ENCODE measurements at places on chromosomes 7 and 10. TPM values are rescaled to one million over a fixed set of nuclear protein-coding genes. Genes with fewer than 3 reads are reported as not detected.

- DNase-seq: no peak
These were observed 126.8 kb downstream of the RSU1 start for GRCh38 chr10:16690417-16690816.

- no peak for DNase-seq
These were observed 25.6 kb downstream of the SLC25A16 start for GRCh38 chr10:68501691-68502090.

DNA sequence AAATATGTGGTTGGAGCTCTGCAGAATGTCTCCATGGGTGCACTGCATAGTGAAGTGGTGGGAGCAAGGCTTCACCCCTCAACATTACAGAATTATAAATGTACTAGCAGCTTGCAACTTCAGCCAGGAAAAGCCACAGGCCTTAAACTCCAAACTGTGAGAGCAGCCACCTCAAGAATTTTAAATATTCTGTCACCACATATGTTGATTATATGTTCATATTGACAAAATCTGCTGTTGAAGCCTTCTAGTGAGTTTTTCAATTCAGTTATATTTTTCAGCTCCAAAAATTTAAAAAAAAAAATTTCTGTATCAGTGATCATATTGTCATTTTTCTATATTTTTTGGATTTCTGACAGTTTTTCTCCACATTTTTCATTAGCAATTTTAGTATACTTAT is 30.9 kb upstream of the AKR1C2 start:
- DNase-seq: no peak

DNA sequence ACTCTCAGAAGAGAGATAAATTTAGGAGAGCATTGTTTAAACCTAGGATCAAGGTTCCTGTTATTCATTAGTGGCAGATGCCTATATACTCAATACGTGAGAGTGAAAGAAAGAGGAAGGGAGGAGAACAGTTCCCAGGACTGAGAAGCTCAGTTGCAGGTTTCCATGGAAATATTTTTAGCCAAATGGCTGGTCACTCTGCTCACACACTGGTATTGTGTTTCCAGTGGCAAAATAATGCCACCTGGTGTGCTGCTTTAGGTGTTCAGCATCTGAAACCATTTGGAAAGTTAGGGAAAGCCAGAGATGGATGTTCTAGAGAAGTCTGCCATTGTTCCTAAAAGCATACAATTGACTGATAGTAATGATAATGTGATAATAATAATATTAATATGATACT is 827.7 kb downstream of the SORCS3 start:
- no peak for DNase-seq

DNA sequence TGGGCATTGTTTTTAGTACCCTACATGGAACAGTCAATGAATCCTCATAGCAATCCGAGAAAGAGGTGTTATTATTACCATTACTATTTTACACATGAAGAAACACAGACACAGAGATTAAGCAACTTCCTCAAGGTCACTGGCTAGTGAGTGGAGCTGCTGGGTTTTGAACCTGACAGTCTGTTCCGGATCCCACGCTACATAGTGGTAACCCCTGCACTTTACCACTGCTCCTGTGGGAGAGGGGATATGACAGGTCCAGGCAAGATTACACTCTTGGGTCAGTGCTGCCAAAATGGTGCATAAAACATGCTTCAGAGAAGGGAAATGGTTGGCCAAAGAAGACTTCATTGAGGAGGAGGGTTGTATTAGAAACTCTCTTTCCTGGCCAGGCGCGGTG is 185.7 kb downstream of the XPNPEP1 start:
- no peak for DNase-seq

- peak; percentile 93 for DNase-seq
These were observed 2.1 kb upstream of the BNIP3 start for GRCh38 chr10:131983780-131984179.

- DNase-seq: no peak
These were observed 258.0 kb downstream of the ZMYND11 start for GRCh38 chr10:393106-393745.

GRCh38 chr10:6071181-6072175 is 9.3 kb upstream of the IL2RA start:
- no peak for DNase-seq

DNA sequence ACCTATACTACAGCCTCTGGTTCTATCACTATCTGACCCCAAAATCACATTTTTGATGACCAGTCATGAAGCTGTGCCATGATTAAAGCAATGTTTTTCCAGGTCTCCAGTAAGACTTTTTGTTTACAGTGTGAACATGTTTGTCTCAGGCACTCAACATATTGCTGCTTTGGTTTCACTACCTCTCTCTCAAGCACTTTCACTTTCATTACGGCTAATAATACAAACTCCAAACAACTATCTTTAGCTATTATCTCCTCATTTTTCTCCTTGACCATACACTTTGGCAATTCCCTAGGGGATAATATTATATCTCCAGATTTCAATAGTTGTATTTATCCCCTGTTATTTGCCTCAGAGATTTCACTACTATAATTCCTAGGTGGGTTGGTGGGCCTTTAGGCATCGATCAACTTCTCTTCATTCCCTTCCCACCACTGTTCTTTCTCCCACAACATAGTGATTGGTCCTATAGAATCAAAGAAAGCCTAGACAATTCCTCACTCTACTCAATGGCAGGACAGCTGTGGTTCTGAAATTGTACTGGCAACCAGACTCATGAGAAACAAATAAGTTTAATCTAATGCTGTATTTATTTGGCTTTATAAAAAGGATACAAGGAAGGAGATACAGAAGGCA is 261.4 kb upstream of the ZWINT start:
- no peak for DNase-seq

C7orf57 gene
- polyA plus RNA-seq: not detected
